ENCODE measurements at places on chromosomes 2 and 18.

GRCh38 chr2:216970359-216970915 is 110.6 kb upstream of the TNP1 start:
- peak; percentile 87 for DNase-seq

GRCh38 chr2:73489053-73489452 is 103.4 kb downstream of the ALMS1 start:
- DNase-seq = no peak

DNA sequence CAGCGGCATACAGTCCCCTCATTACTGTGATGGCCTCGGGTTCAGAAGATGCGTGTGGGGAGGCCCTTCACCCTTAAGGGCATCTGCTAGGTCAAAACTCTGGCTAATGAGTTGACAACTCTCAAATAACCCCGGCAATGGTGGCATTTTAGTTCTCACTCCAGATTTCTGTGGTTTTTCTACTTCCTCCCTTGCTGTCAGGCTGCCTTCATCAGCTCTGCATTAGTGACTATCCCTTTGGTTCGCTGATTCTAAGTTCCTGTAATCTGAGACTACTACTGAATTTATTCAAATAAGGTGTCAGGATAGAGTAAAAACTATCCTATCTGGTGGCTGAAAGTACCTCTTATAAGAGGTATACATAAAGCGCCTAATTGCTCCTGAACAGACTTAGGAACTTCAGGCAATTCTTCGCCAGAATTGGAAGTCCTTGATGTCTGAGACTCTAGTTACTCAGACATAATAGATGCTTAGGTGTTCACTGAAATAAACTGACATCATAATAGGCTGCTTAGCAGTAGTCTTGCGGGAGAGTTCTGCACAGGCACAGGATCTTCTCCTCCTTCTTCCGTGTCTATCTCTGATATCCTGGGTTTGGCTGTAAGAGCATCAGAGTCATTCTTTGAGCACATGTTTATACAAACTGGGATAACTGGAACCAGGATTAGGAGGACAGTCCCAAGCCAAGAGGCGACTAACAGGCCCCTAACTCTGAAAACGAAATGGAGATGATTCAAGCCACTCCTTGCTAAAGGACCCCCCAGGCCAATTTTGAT is 194.5 kb downstream of the DNER start:
- no peak for DNase-seq

- no peak for DNase-seq
Measured at GRCh38 chr18:10546557-10547300, 20.9 kb downstream of the NAPG start.

GRCh38 chr2:45554073-45554741 is 56.9 kb downstream of the SRBD1 start:
- no peak for DNase-seq

- no peak for DNase-seq
Measured at GRCh38 chr2:37344453-37345361, at the start of gene QPCT. Gene QPCT (plus strand): TSS chr2:37344630. CDS start chr2:37344732, 102 bp downstream.

DNA sequence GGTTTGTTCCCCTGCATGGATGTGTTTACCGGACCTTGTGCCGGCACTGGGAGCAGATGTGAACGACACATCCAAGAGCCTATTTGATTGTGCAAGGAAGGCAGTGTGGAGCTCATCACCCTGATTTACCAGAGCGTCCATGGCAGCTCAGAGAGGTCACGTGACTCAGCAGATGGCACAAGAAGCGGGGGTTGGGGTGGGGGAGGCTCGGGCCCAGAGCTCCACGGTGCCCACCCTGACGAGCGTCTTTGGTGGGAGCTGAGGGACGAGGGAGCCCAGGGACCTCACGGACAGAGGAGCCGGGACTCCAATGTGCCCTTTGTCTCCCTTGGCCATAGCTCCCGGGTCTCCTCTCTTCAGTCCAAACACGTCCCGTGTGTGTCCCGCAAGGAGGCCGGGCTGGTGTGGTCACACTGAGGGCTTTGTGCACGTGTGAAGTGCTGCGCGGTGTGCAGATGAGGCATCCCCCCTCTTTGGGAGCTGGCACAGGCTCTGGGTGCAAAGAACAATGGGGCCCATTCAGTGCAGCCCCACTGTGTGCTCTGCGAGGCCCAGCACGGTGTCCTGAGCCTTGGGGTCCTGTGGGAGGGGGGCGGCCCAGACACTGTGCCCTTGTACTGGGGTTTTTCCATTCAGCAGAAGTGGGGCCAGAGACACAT is 15.5 kb downstream of the KCNIP3 start:
- no peak for DNase-seq

Measured in G401 (cell line).